ENCODE measurements at places on chromosomes 7 and 10. TPM values are rescaled to one million over a fixed set of nuclear protein-coding genes. Genes with fewer than 3 reads are reported as not detected.
A peak's percentile ranks its signal among the peaks of the same experiment; 100 is the strongest.

GRCh38 chr7:74579800-74580685 lies 77.5 kb upstream of the GTF2I start:
- no peak for DNase-seq

- no peak for DNase-seq
These were observed 21.2 kb downstream of the PRSS37 start for GRCh38 chr7:141820067-141820466.

GRCh38 chr10:74177140-74177677 lies 26.2 kb downstream of the ADK start:
- DNase-seq = no peak

GRCh38 chr7:152675759-152676636 lies at the start of gene XRCC2:
XRCC2 (minus strand) TSS chr7:152676141; CDS start chr7:152676079, 62 bp downstream.
- DNase-seq = peak; percentile 82

GRCh38 chr7:73454424-73454823 lies 20.8 kb downstream of the FZD9 start:
- no peak for DNase-seq

GRCh38 chr7:8386926-8387550 lies 46.4 kb upstream of the NXPH1 start:
- no peak for DNase-seq

DNA sequence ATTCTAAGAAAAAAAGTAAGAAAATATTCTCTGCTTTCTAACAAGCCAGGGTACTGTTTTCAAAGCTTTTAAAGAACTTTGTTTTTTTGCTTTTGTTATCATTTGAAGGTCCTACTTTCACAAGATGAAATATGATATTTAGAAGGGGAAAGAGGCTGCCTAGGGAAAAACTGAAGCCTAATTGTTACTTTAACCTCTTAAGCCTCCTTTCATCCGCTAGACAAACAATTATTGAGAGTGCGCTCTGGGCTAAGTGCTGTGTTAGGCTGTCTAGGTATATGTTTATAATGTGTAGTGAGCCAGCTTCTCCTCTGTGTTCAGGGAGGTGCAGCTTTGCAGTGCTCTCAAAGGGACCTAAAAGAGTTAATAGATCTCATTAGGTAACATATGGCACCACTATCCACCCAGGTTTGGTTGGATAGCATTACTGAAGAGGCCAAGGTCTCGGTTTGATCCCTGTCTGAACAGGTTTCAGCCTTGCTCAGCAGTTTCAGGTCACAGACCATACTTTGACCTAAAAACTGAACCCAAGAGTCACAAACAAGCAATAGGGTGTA lies 17.9 kb downstream of the PDK4 start:
- no peak for DNase-seq

- DNase-seq = no peak
These were observed 16.5 kb downstream of the CPN1 start for GRCh38 chr10:100065084-100065660.

DNA sequence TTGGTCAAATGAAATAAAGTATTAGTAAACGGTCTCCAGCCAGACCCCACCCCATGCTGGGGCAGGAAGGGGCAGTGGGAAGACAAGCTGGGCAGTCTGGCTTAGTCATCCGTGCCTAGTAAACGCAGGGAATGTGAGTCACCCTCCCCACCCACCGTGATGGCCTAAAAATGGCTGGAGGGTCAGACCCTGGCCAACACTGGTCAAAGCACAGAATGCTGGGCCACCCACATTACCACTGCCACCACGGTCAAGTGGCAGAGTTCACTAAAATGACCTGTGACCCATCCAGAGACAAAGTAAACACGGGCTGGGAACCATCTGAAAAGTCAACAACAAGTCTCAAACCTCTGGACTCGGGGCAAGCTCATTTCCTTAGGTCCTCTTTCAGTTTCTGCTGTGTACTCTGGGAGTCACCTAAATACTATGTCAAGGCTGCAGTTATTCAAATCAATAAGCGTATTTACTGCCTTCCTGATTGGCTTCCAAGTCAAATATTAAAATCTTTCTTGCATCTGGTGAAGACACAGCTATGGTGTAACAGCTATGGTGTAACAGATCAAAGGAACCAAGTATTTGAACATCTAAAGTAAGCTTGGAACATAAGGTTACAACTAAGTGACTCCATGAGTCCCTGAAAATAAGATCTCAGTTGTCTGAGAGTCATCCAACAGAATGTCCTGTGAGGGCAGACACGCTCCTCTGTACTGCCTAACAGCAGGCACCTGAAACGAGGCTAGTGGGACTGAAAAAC lies 3.0 kb downstream of the ZFAND2A start:
- DNase-seq = no peak

DNA sequence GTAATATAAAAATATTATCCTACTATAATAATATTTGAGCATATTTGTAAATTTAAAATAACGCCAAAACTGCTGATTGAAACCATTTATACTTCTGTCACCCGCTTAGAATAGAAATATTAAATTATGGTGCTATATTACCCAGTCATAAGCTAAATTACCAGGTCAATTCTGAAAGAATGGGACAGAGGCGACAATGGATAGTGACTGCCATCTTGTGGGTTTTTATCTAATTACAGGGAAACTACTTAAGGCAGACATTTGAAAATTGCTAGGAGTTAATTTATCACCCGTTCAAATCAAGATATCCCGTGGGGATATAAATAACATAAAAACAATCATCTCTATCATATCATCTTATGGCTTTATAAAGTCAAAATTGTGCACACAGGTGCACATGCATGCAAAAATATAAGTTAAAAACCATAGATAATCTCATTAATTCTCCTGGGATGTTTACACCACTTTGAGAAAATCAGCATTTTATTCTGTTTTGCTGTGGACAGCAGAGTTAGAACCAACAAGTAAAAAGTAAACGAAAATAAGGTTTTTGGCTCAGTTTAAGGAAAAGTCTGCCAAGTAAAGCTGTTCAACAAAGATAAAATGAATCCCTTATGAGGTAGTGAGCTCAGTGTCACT lies 41.3 kb upstream of the HPSE2 start:
- no peak for DNase-seq

GRCh38 chr7:151204383-151205032 lies 5.8 kb downstream of the H2BK1 start:
- DNase-seq = no peak

- no peak for DNase-seq
These were observed 16.3 kb upstream of the HPS1 start for GRCh38 chr10:98463016-98463415.

- peak; percentile 86 for DNase-seq
These were observed 8.0 kb upstream of the HSPB1 start for GRCh38 chr7:76294344-76295024.

- no peak for DNase-seq
These were observed 1.9 kb downstream of the PPP2R2D start for GRCh38 chr10:131902691-131903090.

GRCh38 chr7:2522780-2523433 lies 3.3 kb downstream of the LFNG start:
- DNase-seq = no peak

DNA sequence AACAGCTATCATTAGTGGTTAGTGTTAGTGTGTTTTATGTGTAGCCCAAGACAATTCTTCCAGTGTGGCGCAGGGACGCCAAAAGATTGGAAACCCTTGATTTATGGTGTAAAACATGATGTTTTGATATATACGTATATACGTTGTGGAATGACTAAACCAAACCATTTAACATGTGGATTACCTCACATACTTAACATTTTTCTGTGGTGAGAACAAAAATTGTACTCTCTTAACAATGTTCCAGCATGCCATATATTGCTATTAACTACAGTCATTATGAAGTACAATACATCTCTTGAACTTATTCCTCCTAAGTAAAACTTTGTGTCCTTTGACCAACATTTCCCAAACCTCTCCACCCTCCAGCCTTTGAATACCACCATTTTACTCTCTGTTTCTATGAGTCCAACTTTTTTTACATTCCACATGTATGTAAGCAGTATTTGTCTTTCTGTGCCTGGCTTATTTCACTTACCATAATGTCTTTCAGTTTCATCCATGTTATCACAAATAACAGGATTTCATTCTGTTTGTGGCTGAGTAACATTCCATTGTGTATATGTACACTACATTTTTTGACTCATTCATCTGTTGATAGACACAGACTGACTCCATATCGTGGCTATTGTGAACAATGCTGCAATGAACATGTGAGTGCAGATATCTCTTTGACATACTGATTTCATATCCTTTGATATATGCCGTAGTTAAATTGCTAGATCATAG lies 42.2 kb upstream of the MAGI2 start:
- DNase-seq = no peak

DNA sequence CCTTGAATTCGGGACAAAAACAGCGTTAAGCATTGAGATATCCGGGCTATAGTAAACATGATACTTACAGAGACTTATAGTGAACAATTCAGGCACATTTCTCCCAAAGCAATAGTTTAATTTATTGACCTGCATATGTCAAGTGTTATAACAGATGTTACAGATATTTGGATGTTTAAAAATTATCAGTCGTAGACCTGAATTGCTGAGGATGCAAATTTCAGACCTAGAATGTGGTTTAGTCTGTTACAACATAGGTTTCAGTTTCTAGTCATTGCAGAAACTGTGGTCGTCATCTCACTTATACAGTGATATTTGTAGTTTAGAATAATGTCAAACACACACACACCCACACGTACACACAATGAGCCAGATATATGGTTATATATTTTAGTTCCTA lies 85.2 kb downstream of the VTI1A start:
- DNase-seq = no peak

DNA sequence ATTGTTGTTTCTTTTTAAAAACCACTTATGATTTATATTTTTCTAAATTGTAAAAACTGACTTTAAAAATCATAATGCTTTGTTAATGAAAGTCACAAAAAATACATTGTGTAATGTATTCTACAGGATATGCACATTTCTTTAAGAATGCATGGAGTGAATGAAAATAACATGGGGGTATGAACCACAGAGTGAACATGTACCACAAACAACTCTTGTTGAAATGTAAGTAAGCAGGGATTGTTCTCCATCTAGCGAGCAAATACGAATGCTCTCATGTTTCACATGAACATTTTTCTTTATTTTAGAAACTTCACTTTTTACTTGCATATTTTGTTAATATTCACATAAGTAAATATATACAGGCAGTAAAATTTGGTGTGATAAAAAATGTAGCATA lies 35.6 kb upstream of the LAMB4 start:
- no peak for DNase-seq

- DNase-seq = no peak
These were observed 317.6 kb downstream of the GRID1 start for GRCh38 chr10:86048973-86049372.

DNA sequence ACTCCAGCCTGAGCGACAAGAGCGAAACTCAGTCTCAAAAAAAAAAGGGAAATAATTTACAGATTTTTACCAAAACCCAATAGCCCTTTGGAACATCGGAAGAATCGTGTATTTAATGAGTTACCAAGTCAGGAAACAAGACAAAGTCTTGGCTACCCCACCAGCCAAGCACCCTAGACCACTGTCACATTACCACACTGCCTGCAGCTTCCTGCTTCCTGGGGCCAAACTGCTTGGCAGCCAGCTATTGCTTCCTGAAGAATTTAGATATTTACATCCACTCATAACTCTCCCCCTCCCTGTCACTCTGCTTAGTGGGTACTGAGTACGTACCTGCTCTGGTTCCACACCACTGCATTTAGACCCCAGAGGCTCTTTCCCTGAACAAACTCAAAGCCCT lies 14.1 kb upstream of the TNPO3 start:
- DNase-seq = no peak

DNA sequence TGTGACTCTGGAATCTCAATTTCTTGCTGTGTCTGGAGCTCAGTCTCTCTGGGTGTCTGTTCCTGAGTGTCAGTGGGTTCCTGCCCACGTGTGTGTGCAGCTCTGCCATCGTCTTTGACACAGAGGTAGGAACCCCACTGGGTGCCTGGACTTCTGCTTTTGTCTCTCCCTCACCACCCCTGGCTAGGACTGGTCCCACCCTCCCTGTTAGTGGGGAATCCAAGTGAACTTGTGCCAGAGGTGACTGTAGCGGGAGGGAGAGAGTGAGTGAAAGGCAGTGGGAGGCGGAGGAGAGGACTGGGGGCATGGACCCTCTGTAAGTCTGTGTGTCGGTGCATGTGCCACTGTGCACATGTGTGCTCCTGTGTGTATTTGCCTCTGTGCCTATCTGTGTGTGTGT lies 299.9 kb upstream of the ZMIZ1 start:
- no peak for DNase-seq

GRCh38 chr7:42222125-42222524 lies 14.9 kb downstream of the GLI3 start:
- DNase-seq = no peak

- no peak for DNase-seq
These were observed 197.3 kb downstream of the PRPF18 start for GRCh38 chr10:13784067-13784466.

DNA sequence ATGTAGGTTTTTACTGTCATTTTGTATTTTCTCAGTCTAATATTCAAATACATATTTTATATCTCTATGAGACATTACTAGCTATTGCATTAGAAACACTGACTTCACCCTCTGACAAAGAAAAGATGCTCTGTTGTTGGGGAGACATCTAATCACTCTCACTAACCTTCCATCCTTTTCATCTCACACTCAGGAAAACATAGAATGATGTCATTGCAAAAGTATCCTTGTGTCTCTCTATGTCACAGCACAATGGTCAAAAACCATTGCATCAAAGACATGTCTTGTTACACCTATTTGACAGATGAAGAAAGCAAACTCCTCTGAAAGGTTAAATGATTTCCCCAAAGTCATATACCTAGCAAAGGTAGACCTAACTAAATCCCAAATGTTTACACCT lies 231.3 kb upstream of the PTN start:
- DNase-seq = no peak

Gene CEP55
- total RNA-seq = 23.6 TPM

Gene PTN
- 91.1 TPM for total RNA-seq

Gene GLI3
- 23.2 TPM for total RNA-seq

Gene ASZ1
- not detected for total RNA-seq

Gene KLHDC10
- total RNA-seq = 51.7 TPM

Gene CAV1
- 576 TPM for total RNA-seq

Gene GDF2
- not detected for total RNA-seq

Gene TAS2R5
- total RNA-seq = 6.5 TPM

Gene ANKRD7
- total RNA-seq = 3.1 TPM

Gene HSPA12A
- total RNA-seq = 24.4 TPM

Gene ACADSB
- 24.0 TPM for total RNA-seq

Gene GRID1
- total RNA-seq = 3.9 TPM

Gene LIPN
- not detected for total RNA-seq

Gene ANXA8L1
- 9.1 TPM for total RNA-seq

Gene TAS2R40
- not detected for total RNA-seq

Gene NODAL
- total RNA-seq = not detected

Gene YWHAG
- total RNA-seq = 55.0 TPM

Gene HOXA7
- total RNA-seq = 3.7 TPM
